Ovary (tissue), 10 donors: ENCODE measurements at places on chromosomes 13 and 19. TPM values are rescaled to one million over a fixed set of nuclear protein-coding genes. Genes with fewer than 3 reads are reported as not detected.
A peak's percentile ranks its signal among the peaks of the same experiment; 100 is the strongest.

The VMAC gene
- total RNA-seq = 7.4 TPM

DNA sequence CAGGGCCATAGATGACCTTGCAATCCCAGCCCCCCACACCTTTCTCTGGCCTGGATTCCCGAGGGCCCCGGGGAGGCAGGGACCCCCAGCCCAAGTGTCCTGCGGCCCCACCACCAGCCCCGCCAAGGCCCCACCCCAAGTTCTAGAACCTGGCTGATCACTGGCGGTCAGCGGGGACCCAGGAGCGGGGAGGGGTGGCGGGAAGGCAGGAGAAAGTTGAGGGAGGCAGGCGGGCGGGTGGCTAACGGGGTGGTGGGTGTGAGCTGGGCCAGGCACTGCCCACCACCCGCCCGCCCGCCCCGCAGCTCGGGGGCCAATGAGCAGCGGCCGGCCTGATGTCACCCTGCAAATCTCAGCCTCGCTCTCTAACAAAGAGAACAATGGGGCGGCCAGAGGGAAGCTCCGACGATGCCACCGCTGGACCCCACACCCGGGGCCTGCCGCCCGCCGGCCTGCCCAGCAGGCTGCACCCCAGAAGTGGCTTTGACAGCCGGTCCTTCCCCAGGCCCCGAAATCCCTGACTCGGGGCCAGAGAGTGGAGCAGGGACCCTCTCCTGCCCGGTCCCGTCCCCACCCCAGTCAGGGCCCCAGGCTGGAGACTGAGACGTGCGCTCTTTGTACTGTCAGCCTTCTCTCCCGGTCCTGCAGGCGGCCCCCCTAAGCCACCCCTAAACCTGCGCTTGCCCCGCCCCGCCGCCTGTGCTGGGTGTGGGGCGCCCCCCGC, 1.6 kb downstream of the MEX3D start:
- peak; percentile 79 for DNase-seq
- peak overlapping the region; percentile 72 for H3K4me3 ChIP-seq
- H3K27ac ChIP-seq = peak overlapping the region; percentile 90
- H3K27me3 ChIP-seq = no peaks in the 10 kb centered on the region

GRCh38 chr19:44738603-44739558, 9.6 kb upstream of the BCL3 start:
- H3K4me1 ChIP-seq = peaks cover 9% of the 10 kb centered on the region
- H3K27ac ChIP-seq = peak overlapping the region; percentile 17
- H3K4me3 ChIP-seq = no peak overlapping the region
- no peaks in the 10 kb centered on the region for H3K36me3 ChIP-seq
- H3K27me3 ChIP-seq = no peaks in the 10 kb centered on the region

- no peak overlapping the region for H3K4me3 ChIP-seq
- no peaks in the 10 kb centered on the region for H3K36me3 ChIP-seq
- no peak overlapping the region for H3K27ac ChIP-seq
- no peaks in the 10 kb centered on the region for H3K4me1 ChIP-seq
- DNase-seq = no peak
- no peaks in the 10 kb centered on the region for H3K27me3 ChIP-seq
These were observed 401.7 kb downstream of the IRS2 start for GRCh38 chr13:109384491-109385241.

DNA sequence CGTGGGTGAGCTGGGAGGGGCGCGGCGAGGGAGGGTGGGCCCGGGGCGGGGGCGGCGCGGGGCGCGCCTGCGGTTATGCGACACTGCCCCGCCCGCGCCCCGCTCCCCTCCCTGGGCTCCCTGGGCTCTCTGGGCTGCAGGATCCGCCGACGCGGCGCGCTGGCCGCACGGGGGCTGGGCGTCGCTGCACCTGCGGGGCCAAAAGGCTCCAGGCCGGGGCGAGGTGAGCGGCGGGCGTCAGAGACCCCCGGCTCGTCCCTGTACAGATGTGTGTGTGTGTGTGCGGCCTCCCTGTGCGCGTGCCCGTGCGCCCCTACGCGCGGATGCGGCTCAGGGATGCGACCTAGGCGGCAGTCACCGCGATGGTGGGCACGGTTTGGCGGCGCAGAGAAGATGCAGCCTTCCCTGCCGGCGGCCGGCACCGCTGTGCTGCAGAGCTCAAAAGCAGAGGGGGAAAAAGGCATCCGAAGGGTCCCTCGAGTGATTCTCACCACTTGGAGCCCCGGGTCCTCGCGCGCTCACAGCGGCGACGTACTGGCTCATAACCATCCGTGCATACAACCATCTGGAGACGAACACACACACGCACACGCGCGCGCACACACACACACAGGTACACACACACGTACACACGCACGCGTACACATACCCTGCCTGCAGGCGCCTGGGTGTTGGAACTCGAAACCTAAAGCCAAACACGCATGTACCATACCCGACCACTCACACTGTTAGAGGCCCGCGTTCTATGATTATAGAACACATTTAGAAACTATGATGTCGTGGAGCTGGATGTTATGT, 709 bp downstream of the ATP8A2 start:
- H3K4me3 ChIP-seq = no peak overlapping the region
- no peaks in the 10 kb centered on the region for H3K27me3 ChIP-seq
- no peak for DNase-seq
- peaks cover 5% of the 10 kb centered on the region for H3K4me1 ChIP-seq

The SIGLEC10 gene
- total RNA-seq = 2.3 TPM

- H3K4me3 ChIP-seq = no peak overlapping the region
- no peak for DNase-seq
- H3K27ac ChIP-seq = no peak overlapping the region
- no peaks in the 10 kb centered on the region for H3K36me3 ChIP-seq
- no peaks in the 10 kb centered on the region for H3K4me1 ChIP-seq
These were observed 13.4 kb downstream of the QPCTL start for GRCh38 chr19:45705710-45706415.

- H3K4me3 ChIP-seq = no peak overlapping the region
- no peaks in the 10 kb centered on the region for H3K36me3 ChIP-seq
- H3K27me3 ChIP-seq = no peaks in the 10 kb centered on the region
These were observed 206.6 kb upstream of the SLC10A2 start for GRCh38 chr13:103272770-103273169.

GRCh38 chr19:58063712-58064111, 4.6 kb downstream of the ZNF135 start:
- H3K27ac ChIP-seq = no peak overlapping the region
- no peaks in the 10 kb centered on the region for H3K27me3 ChIP-seq
- DNase-seq = no peak
- H3K4me3 ChIP-seq = no peak overlapping the region
- peaks cover 4% of the 10 kb centered on the region for H3K4me1 ChIP-seq
- H3K36me3 ChIP-seq = peaks cover 6% of the 10 kb centered on the region

The RPS15 gene
- 1,643 TPM for total RNA-seq

DNA sequence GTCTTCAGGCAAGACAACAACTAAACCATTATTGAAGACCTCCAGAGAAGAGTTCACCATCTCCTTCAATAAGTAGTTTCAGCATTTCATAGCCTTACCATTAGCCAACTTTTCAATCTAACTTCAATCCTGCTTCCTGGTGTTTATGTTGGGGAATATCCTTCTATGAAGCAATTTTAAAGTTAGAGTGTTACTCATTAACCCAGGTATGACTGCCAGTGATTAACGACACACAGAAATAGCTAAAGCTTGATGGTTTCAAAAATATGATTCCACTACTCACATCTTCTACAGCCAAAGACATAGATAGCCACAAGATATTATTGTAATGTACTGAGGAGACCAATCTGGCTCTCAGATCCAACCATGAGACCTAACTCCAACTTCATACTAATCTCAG, 403.2 kb downstream of the EFNB2 start:
- no peaks in the 10 kb centered on the region for H3K4me1 ChIP-seq
- no peak for DNase-seq
- H3K27me3 ChIP-seq = no peaks in the 10 kb centered on the region
- no peak overlapping the region for H3K27ac ChIP-seq
- no peak overlapping the region for H3K4me3 ChIP-seq
- H3K36me3 ChIP-seq = no peaks in the 10 kb centered on the region

DNA sequence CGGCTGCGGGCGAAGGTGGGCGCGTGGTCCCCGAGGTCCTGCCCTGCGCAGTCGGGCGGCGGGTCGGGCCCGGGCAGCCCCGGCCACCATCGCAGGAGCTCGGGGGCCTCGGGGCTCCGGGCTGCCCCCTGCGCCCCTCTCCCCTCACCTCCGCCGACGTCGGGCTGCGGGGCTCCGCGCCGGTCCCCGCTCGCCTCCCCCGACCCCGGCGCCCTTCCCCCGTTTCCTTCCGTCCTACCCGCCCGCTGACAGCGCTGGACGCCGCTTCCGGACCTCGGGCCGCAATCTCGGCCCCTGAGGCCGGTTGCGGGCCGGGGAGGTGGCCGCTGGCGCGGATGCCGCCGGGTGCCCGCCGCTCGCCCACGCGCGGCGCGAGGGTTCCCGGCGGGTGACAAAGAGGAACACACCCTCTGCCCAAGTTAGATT, 720 bp downstream of the FARP1 start:
- H3K4me1 ChIP-seq = peaks cover 1% of the 10 kb centered on the region
- peak; percentile 17 for DNase-seq
- H3K27me3 ChIP-seq = no peaks in the 10 kb centered on the region

GRCh38 chr19:50516456-50516855, 2.7 kb upstream of the ASPDH start:
- no peak overlapping the region for H3K27ac ChIP-seq
- H3K4me3 ChIP-seq = no peak overlapping the region
- no peaks in the 10 kb centered on the region for H3K36me3 ChIP-seq
- no peaks in the 10 kb centered on the region for H3K4me1 ChIP-seq
- no peak for DNase-seq

The S1PR5 gene
- total RNA-seq = 0.12 TPM

- no peaks in the 10 kb centered on the region for H3K36me3 ChIP-seq
- no peaks in the 10 kb centered on the region for H3K4me1 ChIP-seq
- H3K4me3 ChIP-seq = no peak overlapping the region
These were observed 94.7 kb downstream of the FRY start for GRCh38 chr13:32126278-32126677.

The CCDC70 gene
- not detected for total RNA-seq

DNA sequence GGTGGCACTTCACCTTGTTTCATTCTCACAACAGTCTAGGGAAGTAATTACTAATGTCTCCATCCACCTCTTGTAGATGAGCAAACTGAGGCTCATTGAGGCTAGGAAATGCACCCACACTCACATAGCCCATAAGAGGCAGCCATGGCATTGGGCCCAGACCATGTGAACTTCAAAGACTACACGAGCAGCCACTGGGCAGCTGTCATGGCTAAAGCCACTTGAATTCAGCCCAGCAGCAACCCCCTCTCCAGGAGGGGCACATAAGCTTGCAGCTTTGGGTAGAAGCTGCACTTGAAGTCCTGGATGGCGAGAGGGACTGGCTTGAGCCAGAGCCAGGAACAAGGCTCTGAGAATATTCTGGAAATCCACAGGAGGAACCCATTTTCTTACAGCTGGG, 13.4 kb downstream of the ALOX5AP start:
- H3K27ac ChIP-seq = no peak overlapping the region
- H3K4me1 ChIP-seq = peaks cover 10% of the 10 kb centered on the region
- no peaks in the 10 kb centered on the region for H3K27me3 ChIP-seq
- DNase-seq = no peak
- H3K36me3 ChIP-seq = no peaks in the 10 kb centered on the region

- no peak overlapping the region for H3K27ac ChIP-seq
- H3K27me3 ChIP-seq = no peaks in the 10 kb centered on the region
- H3K4me3 ChIP-seq = no peak overlapping the region
- H3K36me3 ChIP-seq = no peaks in the 10 kb centered on the region
These were observed 19.5 kb downstream of the NUFIP1 start for GRCh38 chr13:44969551-44970484.

GRCh38 chr13:28128926-28129325, 9.4 kb upstream of the PAN3 start:
- DNase-seq = no peak
- H3K4me3 ChIP-seq = no peak overlapping the region
- H3K36me3 ChIP-seq = no peaks in the 10 kb centered on the region
- no peaks in the 10 kb centered on the region for H3K27me3 ChIP-seq
- H3K27ac ChIP-seq = no peak overlapping the region

- H3K4me3 ChIP-seq = no peak overlapping the region
- H3K27ac ChIP-seq = no peak overlapping the region
- no peaks in the 10 kb centered on the region for H3K36me3 ChIP-seq
- H3K27me3 ChIP-seq = no peaks in the 10 kb centered on the region
- H3K4me1 ChIP-seq = no peaks in the 10 kb centered on the region
These were observed 547.7 kb upstream of the KLF12 start for GRCh38 chr13:74681891-74682290.

DNA sequence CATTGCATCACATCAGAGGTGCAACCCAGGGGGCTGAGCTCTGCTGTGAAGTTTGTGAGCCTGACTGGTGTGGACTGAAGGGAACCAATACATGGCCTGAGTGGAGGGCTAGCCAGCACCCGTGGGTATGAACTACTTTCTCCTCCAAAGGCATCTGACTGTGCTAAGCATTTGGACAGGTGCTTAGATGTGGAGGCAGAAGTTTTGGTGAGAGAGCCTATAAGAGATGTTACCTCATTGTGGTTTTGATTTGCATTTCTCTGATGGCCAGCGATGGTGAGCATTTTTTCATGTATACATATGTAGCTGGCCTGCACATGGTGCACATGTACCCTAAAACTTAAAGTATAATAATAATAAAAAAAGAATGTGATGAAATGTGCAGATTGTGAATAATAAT, 46.9 kb downstream of the TEX29 start:
- no peak for DNase-seq
- H3K27ac ChIP-seq = no peak overlapping the region
- no peaks in the 10 kb centered on the region for H3K4me1 ChIP-seq
- no peaks in the 10 kb centered on the region for H3K36me3 ChIP-seq
- no peaks in the 10 kb centered on the region for H3K27me3 ChIP-seq

DNA sequence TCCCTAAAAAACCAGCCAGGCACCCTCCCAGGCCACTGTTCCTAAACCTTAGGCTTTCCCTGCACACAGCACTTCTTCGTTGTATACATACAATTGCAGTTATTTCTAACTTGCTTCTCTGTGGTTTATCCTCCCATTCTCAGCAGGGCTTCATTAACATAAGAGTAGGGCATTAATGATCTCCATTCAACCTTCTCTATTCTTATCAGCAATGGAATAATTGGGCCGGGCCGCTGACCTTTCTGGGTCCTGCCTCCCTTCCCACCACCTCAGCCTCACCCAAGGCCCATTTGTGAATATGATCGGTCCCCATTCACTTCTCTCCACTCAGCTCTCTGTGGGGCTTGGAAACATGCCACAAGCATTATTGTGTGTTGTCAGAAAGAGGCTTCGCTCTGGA, 184.2 kb downstream of the SUCLA2 start:
- H3K4me3 ChIP-seq = no peak overlapping the region
- no peaks in the 10 kb centered on the region for H3K36me3 ChIP-seq
- no peaks in the 10 kb centered on the region for H3K27me3 ChIP-seq

DNA sequence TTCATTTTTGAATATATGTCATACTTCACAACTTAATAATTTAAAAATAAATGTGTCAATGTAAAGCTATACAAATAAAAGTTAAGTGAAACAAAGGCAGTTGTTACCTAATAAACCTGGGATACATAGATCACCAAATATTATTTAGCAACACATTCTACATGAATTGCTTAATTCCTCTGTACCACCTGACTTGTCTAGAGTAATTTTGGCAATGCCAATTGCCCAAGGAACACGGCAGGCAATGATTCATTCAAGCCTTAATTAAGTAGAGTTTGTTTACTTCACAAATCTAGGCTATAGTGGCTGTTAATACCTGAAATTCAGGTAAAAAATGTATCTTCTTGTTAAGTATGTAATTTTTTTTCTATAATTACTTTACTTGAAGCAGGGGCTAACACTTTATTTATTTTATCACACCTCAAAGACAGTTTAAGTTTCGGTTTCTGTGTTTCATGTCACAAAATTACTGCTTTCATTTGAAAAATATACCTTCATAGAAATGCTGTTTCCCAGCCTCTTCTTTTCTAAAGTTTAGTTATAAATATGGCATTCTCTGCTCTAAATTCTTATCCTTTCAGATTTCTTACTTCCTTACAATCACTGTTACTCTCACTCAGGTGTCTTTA, 705.7 kb downstream of the SLITRK5 start:
- H3K27ac ChIP-seq = no peak overlapping the region
- H3K27me3 ChIP-seq = no peaks in the 10 kb centered on the region
- DNase-seq = no peak
- no peaks in the 10 kb centered on the region for H3K36me3 ChIP-seq
- H3K4me1 ChIP-seq = no peaks in the 10 kb centered on the region
